Fibroblast of skin of right biceps (primary cell): ENCODE measurements at places on chromosomes 5 and 9.

GRCh38 chr9:129665814-129666520 is 520 bp downstream of the PRRX2 start:
- DNase-seq, result no peak

DNA sequence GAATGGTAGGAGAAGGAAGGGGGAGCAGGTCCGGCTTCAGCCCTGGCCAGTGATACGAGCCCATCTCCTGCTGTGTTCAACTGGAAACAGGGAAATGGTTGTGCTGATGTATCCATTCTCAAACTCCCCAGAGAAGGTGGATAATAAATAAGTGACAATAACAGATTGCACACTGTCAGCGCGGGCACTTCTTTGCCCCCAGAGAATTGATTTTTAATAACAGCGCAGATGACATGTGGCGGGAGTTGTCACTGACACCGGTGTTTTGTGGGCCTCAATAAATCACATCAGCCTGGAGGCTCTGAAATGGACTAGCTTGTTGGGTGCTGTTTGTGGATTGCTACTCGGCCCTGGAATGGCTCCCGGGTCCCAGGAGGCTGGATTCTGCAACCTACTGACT is 141.4 kb upstream of the PANK3 start:
- no peak for DNase-seq

DNA sequence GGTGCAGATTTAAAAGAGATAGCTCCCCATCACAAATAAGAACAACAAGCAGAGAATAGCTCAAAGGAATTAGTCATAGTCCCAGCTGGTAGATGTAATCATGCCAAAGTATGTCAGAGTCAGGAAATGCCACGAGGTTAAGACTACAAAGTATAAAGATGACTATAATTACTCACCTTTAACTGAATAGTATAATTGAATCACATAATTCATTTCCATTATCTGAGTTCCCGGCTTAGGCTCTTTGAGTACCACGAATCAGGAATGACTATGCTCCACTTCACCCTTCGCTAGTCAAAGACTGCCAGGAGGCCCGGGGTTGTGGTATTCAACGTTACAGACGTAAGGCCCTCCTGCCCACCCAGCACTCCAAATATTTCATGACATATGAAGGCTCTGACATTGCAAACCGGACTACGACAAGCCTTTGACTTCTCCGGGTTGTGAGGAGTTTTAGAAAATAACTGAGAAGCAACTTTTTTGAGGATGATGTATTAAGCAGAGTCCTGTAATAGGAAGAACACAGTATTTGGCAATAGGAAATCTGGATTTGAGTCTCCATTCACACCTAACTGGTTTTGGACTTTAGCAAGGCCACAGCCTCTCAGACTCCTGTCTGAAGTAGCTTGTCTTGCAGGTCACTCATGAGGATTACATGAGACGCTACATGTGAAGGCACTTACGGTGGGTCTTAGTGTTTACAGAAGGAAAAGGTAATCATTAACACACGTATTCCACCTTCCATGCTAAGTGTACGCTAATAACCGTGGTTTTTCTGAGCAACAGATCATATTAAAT is 64.6 kb downstream of the ENC1 start:
- DNase-seq, result peak; percentile 84

GRCh38 chr5:143084407-143084806 is 314.2 kb downstream of the ARHGAP26 start:
- no peak for DNase-seq

DNA sequence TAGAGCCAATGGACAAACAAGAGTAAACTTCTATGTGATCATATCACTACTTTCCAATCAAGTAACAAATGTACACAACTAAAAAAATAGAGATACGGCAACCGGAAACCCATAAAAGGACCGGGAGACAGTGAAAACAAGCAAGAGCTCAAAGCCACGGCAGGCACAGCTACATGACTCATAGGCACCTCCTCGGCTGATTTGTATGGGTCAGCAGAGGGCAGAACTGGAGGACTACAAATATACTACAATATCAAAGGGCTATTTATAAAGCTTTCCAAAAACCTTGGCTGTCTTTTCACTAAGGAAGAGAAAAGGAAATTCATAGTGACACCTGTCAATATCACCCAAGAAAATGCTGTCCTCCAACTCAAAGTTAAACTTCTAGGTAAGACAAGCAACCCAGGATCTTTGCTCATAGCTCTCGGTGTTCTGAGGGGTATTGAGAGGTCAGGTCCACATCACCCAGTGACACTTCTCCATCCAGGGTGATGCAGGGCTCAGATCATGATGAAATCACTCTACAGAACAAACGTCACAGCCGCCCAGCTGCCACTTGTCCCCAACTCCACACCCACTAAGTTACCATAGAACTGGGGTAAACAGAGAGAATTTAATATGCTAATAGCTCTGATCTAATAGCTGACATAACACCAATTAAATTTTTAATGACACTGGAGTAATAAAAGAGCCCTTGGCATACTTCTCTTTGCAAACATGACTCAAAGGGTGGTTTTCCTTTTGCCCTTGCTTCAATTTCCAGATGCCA is 41.3 kb downstream of the PFDN1 start:
- DNase-seq, result peak; percentile 74

DNA sequence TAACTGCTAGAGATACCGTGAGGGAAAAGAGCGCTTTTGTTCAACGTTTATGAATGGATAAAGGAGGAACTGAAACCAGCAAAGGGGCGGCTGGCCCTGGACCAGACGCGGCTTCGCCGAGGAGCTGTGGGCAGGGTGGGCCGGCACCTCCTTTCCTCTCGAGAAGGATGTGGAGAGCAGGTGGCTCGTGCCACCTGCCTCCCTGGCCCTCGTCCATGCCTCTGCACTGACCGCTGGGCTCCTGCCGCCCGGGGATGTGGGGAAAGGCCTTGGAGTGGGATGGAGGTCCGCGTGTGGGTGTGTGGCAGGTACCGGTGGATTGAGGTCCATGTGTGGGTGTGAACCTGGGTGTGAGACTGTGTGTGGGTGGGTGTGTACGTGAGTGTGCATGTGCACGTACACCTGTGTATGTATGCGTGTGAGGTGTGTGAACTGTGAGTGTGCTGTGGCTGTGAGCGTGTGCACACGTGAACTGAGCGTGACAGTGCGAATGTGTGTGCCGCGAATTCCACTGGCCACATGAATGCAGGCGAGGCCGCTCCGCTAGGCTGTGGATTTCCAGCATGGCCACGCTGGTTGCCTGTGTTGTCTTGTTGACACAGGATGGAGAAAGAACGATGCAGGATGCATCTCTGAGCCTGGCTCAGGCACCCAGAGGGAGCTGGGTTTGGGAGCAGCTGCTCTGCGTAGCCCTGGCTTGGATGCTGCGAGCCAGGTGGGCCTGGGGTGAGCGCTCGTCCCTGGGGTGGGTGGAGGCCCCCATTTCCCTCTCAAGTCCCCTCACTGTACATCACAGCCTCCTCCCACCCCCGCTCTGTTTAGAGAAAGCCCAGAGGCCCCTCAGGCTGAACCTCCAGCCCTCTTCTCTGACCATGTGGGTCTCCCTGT is 4.4 kb upstream of the CEP72 start:
- no peak for DNase-seq

DNA sequence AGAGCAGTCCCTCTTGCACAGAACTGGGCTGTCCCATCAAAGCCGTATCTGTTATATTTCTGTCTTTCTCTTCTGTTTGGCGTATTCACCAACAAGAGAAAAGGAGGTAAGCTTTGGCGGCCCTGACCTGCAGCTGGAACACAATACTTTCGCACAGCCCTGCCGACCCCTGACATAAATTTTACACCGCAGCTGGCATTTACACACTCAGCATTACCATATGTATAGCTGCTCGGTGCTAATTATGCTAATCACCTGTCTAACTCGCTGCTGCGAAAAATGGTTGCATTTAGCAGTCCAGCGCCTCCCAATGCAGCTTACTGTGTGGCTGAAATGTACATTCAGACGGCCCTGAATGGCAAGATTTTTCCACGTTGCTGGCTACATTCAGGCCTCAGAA is 20.8 kb downstream of the PTCH1 start:
- no peak for DNase-seq

DNA sequence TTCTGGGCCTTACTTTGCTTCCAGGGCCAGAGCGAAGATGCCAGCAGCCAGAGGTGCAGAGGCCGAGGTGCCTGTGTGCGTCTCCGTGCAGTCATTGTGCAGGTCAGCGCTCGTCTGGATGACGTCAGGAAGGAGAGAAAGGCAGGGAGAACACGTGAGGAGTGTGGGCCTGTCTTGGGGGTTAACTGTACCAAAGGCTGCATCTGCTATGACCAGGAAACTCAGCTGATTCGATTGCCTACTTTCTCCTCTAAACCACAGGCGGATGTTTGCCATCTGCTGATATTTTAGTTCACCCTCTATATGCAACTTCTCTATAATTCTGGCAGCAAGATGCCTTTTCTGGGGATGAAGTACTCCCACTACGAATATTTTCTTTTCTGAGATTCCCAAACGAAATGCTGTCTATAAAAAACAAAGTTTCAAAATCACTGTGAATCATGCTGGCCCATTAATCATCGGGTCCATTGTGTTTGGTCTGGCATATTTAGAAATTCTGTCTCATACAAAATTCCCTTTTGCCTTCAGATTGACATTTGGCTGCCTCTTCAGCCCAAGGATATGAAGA is 24.8 kb downstream of the PCSK1 start:
- peak; percentile 63 for DNase-seq

- no peak for DNase-seq
Measured at GRCh38 chr9:135559606-135560005, 1.9 kb upstream of the PAEP start.

- DNase-seq, result no peak
Measured at GRCh38 chr5:175609526-175609925, 48.3 kb upstream of the HRH2 start.

DNA sequence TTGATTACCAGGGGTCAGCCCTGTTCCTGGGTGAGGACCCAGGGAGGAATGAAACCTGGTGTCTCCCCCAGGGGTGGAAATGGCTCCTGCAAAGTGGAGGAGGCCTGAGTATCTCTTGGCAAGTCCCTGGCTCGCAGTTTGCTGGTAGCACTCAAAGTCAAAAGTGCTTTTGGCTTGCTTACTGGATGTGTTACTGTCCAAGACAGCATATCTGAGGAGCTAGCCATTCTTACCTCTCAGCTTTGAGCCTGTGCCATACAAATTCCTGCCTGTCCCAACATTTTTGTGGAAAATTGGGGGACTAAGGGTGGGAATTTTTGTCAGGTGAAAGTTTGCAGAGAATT is 9.9 kb downstream of the ZNF618 start:
- DNase-seq, result peak; percentile 33

DNA sequence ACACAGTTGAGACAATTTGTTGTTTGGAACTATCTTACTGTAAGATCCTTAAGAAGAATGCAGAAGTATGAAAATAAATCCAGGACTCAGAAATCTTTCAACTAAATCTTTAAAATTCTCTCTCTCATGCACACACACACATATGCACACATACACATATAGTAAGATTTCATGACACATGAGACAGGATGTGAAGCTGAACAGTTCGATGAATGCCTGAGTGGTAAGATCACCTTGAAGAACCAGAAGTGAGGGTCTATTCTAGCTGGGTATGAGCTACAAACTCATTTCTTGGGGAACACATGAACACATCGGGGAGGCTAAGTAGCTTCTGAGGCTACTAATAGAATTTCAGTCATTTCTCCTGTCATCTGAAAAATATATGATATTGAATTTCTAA is 153.6 kb downstream of the TMC1 start:
- peak; percentile 44 for DNase-seq

GRCh38 chr9:115300874-115301273 is 182.9 kb upstream of the TNC start:
- DNase-seq, result peak; percentile 48

- no peak for DNase-seq
Measured at GRCh38 chr5:92519811-92520632, 1061.0 kb downstream of the NR2F1-AS1 start.

DNA sequence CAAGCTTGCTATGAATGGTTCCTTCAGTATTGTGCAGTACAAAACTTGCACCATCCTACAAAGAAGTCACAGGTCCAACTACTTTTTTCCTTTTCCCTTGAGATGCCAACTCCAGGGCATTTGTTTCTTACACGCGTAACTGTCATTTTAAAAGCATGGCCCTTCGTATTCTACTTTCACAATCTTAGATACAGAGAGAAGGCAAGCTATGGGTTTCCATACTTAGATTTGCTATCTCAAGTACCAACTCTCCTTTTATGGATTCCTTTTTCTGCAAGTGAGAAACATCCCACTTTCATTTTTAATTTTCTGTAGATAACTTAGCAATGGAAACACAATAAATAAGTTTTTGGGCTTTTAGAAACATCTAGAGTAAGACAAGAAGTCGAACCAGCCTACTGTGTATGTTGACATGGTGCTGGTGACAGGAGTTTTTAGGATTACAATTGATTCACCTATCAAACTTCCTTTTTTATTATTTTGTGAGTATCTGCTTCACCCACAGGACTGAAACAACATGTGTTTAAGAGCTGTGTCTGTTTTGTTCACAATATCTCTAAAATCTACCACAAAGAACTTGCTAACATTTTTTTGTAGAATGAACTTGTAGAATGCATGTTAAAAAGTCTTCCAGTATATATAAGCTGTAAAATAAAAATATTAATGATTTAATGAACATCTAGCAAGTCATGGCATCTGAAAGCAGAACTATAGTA is 124.1 kb downstream of the FAM174A start:
- DNase-seq, result no peak

GRCh38 chr9:80690349-80690939 is 998.9 kb downstream of the TLE1 start:
- no peak for DNase-seq

GRCh38 chr5:138054847-138055558 is 22.1 kb upstream of the FAM13B start:
- no peak for DNase-seq

- DNase-seq, result no peak
Measured at GRCh38 chr5:136103118-136103517, 29.5 kb upstream of the SMAD5 start.

- peak; percentile 95 for DNase-seq
Measured at GRCh38 chr5:125134216-125135081, 388.0 kb upstream of the ZNF608 start.
